ENCODE measurements at places on chromosomes 12 and 14.

DNA sequence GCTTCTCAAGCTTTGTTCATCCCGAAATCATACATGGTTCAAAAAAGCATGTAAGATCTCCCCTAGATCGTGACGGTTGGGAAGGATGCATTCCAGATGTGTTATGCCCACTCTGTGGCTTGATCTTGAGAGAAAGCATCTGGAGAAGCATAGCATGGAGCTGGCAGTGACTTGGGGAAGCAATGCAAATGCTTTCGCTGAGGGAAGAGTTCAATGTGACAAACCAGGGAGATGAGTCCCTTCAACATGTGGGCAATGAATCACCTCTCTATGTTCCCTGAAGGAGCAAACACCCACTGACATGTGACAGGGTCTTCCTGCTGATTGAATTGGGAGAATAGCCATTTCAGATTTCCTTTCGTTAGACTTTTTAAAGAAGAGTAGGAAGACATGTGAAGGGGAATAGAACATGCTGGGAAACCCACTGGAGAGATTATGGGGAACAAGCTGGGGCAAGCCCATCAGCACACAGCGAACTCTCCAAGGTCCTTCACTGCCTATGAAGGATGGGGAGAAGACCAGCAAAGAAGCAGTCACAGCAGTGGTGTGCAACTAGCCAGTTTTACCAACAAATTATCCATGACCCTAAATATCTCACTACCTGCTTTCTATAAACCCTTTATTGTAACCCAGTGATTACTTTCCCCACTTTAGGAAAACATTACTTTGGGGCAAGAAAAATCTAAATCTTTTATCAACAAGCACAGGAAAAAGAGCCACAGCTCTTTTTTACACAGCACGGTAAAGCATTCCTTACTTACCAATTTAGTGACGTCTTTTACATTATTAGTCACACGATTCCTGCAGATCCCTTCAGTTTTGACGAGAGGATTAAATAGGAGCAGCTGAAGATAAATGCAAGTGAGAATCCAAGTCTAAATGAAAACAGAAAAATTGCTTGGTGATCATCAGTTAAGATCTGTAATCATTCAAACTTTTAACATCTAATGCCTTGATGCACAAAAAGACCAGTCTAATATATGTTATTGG, 35.0 kb downstream of the KITLG start:
- DNase-seq = no peak

GRCh38 chr12:45575823-45576475, 153.6 kb upstream of the ARID2 start:
- DNase-seq = no peak

GRCh38 chr14:79370969-79371368, 840.3 kb downstream of the DIO2 start:
- no peak for DNase-seq

DNA sequence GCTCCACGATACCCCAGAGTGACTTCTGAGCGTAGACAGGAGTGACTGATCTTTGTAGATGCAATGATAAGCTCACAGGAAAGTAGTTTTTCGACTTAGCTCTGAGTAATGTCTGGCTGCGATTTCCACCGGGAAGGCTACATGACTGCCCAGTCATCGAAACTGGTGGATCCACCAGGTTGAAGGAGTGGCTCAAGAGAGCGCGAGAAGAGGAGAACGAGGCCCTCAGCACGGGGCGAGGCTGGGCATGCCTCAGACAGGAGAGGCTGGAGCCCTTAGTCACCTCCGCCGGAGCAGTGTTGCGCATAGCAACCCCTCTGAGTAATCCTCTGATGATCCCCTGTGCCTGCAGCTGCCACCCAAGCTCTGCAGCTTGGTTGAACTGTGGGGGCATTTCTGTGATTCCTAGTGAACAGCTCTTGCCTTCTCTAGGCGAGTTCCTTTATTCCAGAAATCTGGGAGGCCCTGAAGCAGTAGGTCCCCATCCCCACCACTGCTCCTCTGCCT, 25.6 kb downstream of the ELK3 start:
- DNase-seq = no peak

GRCh38 chr12:103272949-103273348, 222.8 kb downstream of the C12orf42 start:
- DNase-seq = no peak

DNA sequence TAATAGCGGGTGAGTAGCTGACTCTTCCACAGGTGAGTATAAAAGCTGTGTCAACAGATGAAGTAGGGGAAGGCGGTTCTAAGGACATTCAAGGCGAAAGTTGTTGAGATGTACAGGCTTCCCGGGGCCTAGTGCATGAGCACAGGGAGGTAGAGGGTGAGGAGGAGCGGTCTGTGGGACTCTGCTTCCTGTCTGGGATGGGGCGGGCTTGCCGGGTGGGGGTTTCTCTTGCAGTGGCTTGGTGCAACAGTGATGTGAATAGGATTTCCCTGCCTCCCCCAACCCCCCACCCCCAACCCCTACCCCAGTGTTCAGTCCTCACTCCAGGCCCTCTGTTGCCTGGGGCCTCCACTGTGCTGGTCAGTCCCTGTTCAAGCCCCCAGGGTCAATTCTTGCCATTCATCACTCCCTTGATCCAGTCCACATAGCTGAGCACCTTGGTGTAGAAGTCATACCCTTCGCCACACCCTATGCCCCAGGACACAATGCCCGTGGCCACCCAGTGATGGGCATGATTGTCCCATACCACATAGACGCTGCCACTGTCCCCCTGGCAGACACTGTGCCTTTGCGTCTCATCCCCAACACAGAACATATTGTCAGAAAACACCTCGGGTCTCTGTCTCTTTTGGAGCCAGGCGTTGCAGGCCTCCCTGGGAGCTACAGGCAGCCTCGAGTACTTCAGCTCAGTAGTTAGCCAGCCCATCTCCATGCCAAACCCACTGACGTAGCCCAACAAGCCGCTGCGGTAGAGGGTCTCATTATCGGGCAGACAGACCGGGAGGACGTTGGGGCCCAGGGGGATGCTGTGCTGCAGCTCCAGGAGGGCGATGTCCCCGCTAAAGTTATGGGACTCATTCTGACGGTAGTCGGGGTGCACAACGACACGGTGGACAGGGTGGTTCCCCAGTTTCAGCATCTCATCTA, 4.0 kb upstream of the C1R start:
- DNase-seq = no peak

GRCh38 chr12:83168751-83169150, 482.0 kb downstream of the TMTC2 start:
- DNase-seq = no peak

DNA sequence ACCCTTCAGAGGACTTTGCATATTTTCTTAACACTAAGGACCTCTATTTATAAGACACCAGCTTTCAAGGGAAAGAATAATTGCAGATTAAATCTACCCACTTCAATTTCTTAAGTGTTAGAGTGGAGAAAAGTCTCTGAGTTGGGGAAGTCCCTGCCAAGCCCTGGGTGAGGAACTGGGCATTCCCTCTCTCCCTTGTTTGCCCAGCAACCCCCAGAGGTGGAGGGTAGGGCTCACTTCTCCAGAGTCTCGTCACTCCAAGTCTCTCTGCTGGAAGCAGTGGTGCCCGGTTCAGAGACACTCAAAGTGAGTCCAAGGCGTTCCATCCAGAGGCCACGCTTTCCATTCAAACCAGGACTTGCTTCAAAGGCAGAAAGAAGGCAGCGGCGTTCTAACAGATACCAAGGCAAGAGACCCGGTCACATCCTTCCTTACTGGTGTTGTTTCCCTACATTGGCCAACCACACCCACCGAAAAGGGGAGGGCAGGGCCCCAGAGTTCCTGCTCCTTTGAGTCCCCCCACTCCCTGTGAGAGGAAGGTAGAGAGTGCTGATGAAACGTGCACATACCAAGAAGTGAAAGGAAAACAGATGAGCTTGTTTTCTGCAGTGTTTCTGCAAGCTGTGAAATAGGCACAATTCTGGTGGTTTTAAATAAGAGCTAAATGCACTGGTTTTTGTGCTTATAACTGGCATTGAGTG, 6.1 kb upstream of the BDKRB2 start:
- no peak for DNase-seq

DNA sequence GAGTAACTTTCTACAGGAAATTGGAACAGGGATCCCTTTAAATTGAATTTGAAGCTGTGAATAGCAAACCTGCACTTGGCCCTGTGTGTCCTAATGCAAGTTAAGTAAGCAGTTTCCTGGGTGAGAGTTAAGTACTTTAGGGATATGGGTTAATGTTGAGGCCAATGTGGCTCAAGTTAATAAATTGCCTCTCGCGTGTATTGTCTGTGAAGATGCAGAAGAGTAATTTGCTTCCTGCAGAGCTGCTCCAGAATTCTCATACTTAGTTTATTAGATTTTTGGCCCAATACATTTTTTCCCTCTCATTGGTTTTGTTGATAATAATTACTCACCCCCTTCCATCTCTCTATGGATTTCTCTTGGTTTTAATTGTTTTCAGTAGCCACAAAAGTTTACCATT, 86.5 kb downstream of the SLC25A47 start:
- DNase-seq = no peak

DNA sequence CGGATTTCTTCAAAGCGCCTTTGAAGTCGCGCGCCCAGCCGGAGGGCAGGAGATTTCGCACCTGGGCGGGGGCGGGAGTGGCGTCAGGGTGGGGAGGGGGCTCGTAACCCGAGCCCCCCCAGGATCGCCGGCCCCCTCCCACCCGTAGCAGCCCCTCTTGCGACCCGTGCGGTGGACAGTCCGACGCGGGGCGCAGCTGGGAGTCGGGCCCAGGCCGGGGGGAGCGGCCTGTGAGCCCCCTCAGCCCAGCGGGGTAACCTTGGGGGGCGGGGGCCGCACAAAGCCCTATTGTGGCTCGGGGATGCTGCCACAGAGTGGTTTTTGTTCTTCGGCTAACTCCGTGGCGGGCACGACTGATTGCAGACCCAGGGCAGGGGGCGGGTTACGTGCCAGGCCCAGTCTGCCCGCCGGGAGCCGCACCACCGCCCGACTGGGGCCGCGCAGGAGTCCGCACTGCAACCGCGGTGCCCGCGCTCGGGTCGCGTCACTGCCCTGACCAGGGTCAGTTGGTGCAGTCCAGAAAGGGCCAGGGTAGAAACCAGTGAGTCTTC, 4.2 kb upstream of the AAAS start:
- no peak for DNase-seq

DNA sequence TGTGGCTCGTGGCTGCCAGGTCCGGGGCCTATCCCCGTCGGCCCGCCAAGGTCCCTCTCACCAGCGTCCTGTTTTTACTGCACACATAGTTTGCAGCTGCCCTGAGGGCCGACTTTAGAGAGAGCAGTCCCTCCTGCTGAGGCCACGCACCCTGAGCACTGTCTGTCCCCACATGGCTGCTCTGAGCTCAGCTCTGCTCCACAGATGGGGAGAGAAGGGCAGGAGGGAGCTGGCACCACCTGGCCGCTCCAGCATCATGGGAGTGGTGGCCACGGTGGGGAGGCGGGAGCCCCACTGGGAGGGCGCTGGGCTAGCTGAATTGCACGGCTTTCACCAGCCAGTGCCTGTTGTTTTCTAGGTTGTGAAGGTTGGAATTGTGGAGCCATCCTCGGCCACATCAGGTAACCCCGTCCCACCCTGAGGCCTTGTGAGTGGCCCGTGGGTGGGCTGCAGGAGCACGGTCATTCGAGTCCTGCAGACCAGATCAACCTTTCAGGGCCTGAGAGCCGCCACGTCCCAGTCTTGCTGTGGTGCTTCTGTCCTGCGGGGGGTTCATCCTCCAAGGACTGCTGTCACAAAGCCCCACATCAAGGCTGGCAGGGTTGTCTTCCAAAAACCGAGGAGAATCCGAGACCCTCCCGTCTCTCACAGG, 7.4 kb upstream of the TEX22 start:
- no peak for DNase-seq

DNA sequence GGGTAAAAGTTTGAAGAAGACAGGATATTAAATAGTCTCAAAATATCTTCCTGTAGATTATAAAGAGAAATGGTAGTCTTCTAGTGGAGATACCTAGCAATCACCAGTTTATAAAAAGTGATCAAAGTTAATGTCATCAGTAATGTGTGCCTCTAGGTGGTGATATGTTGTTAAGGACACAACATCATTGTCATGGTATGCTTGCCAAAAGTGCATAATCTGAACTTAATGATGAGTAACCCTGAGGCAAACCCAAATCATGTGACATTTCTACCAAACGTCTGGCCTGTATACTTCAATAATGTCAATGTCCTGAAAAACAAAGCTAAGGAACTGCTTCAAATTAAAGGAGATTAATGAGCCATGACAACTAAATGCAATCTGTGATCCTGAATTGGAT, 214.7 kb downstream of the PHLDA1 start:
- no peak for DNase-seq

- no peak for DNase-seq
Observed at GRCh38 chr14:70425354-70425753, 8.5 kb upstream of the SYNJ2BP start.

- no peak for DNase-seq
Observed at GRCh38 chr12:8513256-8513655, at the start of gene CLEC4D. Gene CLEC4D (plus strand): TSS chr12:8513503. CDS start chr12:8513733, 230 bp downstream.

GRCh38 chr12:124397807-124398577, 103.1 kb downstream of the RFLNA start:
- no peak for DNase-seq

GRCh38 chr12:108332791-108333382, 6.2 kb downstream of the CMKLR1 start:
- DNase-seq = no peak

DNA sequence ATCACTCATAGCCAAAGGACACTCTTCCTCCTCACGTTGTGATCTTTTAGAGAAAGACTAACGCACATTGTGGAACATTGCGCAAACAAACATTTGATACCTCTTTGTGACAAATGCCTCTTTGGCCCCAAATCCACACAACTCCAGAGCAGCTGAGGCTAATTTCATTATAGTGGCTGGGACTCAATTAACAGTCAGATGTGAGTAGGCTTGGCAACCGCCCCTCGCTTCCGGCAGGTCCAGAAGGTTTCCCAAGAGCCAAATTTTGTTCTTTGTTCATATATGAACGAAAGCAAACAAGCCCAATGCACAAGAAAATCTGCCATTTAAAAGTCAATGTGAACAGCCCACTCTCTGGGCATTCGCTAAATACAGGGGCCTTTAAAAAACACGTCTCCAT, 273.9 kb downstream of the GLT1D1 start:
- DNase-seq = no peak

- DNase-seq = no peak
Observed at GRCh38 chr14:75318353-75318752, 39.7 kb downstream of the FOS start.

DNA sequence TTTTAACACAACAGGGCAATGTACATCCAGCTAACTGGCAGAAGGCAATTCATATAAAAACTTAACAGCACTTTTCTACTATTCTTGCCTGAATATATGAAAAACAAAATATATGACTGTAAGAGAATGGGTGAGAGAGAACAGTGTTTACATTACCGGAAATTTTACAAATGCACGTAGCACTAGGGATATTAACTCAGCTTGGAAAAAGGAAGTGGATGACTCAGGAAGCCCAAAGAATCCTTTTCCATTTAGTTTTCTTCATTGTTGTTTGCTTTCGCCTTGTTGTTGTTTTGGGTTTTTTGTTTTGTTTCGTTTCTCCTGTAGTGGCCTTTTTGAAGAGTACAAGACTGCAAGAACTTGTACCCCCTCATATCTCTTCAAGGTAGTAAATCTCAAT, 295.5 kb downstream of the EGLN3 start:
- no peak for DNase-seq

- DNase-seq = no peak
Observed at GRCh38 chr14:50055461-50056228, 60.7 kb downstream of the VCPKMT start.

- no peak for DNase-seq
Observed at GRCh38 chr12:94640134-94640928, 10.0 kb downstream of the TMCC3 start.

GRCh38 chr12:113022563-113023297, 33.8 kb upstream of the DTX1 start:
- no peak for DNase-seq

Measured in forelimb muscle (tissue), 1 donor.